Stimulated activated CD4-positive, alpha-beta T cell treated with anti-CD3 and anti-CD28 coated beads, Interleukin-2, amount 100 ng/mL, for 48 hours (primary cell): ENCODE measurements at places on chromosomes 7 and 10.

DNA sequence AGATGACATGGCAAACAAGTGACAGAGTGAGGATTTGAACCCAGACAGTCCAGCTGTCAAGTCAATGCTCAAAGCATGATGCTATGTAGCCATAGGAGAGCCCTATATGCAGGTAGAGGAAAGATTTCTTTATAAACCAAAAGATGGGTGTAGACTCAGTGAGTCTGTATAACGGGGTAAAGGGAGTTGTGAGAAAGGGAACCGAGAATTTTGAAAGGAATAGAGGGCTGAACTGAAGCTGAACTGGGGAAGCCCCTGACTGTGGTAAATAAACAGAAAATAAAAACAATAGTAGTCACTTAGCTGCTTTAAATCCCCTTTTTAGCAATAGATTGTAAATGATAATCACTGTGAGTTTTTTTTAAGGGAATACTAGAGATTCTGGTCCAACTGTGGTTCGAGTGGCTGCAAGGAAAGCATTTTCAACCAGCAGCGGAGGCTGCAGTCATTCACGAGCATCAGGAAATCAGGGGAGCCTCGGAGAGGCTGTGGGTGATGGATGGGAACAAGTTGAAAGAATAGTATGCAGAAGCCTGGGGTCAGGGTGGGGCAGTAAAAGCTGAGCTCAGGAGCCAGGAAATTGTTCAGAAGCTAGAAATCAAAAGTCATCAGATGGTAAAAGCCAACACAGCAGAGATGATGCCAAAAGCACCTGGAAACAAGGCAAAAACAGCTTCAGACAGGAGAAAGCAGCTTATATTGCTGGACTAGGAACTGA, 393.5 kb downstream of the GFRA1 start:
- no peak for DNase-seq

DNA sequence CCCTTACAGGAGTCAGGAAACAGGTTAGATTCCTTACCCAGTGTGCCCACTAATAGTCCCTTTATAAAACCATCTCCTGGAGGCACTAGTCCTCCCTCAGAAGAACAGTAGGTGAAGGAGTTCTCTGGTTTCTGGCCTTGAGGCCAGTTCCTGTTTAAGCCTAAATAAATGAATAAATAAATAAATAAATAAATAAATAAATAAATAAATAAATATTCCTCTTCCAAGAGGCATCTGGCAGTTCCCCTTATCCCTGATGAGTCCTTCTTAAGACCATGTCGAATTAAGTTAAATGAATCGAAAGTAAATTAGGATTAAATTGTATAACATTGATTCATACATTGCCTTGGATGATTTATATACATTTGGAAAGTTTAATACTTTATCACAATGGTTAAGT, 223.3 kb downstream of the PCDH15 start:
- DNase-seq: no peak

DNA sequence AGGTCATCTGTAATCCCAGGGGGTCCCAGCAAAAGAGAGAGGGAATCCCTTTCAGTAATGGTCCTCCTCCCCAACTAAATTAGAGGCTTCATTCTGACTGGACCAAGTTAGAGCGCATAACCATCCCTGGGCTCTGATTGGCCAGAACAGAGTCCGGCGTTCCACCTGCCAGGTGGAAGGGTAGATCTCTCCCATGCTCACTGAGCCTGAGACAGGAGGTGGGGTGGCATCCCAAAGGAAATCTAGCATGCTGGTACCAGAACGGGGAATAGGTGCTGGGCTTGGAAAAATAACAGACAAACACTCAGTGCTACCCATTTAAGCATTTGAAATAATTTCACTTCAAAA, 21.0 kb upstream of the TSPAN33 start:
- no peak for DNase-seq

GRCh38 chr7:94336009-94336408, 58.7 kb upstream of the COL1A2 start:
- no peak for DNase-seq

GRCh38 chr10:55873485-55873884, 487.6 kb downstream of the ZWINT start:
- DNase-seq: no peak

- no peak for DNase-seq
Observed at GRCh38 chr7:24384362-24385030, 100.5 kb downstream of the NPY start.

DNA sequence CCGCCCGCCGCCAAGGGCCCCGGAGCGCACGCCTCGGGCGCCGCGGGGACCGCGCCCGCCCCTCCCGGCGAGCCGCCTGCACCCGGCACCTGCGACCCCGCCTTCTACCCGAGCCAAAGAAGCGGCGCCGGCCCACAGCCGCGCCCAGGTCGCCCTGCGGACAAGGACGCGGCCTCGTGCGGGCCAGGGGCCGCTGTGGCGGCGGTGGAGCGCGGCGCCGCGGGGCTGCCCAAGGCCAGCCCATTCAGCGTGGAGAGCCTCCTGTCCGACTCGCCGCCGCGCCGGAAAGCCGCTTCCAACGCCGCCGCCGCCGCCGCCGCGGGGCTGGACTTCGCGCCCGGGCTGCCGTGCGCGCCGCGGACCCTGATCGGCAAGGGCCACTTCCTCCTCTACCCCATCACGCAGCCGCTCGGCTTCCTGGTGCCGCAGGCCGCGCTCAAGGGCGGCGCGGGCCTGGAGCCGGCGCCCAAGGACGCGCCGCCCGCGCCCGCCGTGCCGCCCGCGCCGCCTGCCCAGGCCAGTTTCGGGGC, 3.5 kb downstream of the UNCX start:
- no peak for DNase-seq

DNA sequence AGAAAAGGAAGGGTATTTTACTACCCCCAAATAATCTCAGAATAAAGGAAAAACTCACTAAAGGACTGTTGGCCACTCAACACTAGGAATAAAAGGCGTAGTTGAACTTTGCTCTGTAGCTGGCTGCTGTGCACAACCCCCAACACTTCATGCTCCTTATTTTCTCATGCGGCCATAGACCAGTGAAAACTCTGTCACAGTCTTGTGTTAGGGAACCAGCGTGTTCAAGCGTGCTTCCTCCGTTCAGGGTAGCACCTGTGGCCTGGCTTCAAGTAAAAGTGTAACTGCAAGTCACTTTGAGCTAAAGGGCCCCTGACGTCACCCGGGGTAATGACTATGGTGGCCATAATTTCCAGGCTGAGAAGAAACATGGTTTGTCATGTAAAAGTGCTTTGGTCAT, 27.0 kb downstream of the BLNK start:
- DNase-seq: no peak

DNA sequence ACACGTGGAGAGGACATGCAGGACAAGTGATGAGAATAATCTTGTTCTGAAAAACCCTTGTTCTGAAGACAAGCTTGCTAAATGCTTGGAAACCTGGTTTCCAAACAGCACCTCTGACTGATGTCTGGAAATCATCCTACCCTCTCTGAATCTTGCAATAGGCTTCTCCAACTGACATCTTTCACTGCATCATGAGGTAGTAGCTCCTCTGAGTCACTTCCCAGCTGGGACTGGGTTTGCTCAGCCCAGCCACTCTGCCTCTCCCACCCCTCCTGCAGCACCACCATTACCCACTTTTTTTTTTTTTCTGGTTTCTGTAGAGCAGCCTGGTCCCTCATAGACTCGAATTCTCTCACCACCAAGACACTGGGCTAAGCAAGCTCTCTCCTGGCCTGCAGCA, 919.8 kb downstream of the GRID1 start:
- no peak for DNase-seq

- DNase-seq: no peak
Observed at GRCh38 chr10:19772972-19773371, 43.3 kb upstream of the PLXDC2 start.

DNA sequence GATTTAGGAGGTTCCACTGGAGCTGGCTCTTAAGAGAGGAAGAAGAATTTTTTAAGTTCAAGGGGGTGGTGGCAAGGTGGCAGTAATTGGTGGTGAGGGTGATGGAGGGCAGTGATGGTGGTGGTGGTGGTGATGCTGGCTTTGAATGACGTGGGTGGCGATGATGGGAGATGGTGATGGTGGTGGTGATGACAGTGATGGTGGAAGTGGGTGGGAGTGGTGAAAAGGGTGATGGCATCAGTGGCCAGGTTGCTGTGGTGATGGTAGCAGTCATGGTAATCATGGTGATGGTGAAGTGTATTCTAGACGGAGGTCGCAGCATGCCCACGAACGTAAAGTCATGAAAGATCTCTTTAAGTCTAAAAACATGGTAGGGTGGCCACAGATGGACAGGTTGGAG, 197.3 kb downstream of the PTEN start:
- DNase-seq: no peak

DNA sequence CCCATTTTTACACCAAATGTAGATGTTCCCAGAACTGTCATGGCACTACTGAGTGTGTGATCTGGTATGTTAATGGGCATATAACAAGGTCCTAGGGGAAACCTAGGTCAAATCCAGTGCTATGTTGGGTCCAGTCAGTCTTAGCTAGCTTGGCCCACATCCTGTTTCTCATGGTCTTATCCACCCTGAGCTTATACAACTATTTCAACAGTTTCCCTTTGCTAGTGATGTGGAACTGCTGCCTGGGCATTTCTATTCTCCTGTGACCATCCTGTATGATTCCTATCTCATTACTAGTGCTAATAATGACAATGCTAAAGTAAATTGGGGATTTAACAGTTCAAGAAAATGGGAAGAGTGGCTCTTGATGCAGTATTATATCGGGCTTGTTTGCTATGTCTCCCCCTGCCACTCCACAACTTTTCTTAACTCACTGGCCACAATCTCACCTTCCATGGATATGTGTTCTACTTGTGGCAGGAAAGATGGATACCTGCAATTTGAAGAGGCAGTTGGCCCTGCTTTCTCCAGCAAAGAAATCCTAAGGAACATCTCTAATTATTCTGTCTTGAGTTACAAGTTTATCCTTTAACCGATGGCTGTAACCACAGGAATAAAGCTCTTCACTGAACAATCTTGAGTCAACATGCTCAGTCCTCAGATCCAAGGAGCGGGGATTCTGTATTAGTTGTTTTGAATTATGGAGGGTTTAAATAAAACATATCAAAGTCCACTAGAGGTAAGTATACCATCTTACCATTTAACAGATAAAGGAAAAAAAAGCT, 707.8 kb downstream of the XPNPEP1 start:
- DNase-seq: no peak

DNA sequence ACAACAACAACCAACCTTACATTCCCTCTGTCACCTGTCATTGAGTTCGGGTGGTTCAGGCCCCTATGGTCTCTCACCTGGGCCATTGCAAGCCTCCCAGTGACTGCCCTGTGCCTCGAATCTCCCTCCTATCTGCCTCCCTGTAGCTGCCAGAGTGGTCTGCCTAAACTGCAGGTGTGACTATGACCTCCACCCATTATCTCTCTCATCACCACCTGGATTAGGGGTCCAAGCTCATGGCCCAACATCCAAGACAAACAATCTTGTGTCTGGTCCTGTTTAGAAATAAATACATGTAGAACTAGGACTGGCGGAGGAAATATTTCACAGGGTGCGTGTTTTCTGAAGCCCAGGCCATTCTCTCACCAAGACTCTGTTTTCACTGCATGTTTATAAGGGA, 146.6 kb downstream of the HERPUD2 start:
- DNase-seq: no peak

- no peak for DNase-seq
Observed at GRCh38 chr7:1678571-1679325, 8.7 kb downstream of the ELFN1 start.

- no peak for DNase-seq
Observed at GRCh38 chr7:128302139-128302538, 41.6 kb downstream of the RBM28 start.

DNA sequence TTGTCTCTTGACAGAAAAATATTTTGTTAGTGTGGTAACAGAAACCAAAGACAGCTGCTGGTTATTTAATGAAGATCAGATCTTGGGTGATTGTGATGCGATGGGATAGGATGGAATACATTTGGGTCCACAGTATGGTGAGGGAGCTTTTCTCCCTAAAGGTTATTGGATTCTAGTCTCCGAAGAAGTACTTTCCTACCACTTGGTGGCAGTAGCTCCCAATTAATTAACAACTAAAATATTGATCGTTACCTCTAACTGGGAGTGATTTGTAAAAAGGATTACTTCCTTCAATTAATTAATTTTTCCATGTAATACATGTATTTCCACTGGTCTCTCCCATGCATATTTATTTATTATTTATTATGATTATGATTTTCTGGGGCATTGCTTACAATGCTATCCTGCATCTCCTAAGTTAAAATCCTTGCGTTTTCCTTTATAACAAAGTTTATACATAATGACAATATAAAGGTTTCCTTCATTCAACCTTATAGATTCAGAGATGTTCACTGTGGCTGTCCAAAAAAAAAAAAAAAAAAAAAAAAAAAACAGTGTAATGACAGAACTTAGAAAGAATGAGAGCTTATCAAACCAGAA, 25.6 kb downstream of the TMEM196 start:
- DNase-seq: no peak

DNA sequence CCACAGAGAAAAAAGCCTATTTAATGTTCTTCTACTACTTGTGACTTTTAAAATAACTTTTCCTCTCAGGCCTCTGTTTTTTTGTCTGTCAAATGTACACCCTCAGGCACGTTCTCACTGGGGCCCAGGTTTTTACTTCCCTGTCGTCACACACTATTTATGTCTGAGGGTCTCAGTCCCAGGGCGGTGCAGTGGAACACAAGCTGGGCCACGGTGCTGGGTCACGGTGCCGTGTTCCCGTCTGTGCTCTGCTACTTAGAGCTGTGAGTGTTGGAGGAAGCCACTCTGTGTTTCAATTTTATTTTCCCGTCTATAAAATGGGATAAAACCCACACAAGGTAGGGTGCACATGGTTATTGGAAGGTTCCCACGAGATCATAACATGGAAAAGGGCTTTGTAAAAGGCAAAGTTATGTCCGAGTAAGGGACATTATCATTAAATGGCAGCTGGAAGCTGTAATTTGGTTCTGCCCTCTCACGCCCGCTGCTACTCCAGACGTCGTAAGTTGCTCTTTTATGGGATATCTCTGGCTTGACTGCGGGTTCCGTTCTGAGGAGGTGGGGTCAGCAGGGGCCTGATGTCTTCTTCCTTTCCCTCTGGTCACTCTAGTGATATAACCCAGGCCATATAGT, 25.2 kb downstream of the ZNF775 start:
- DNase-seq: no peak

DNA sequence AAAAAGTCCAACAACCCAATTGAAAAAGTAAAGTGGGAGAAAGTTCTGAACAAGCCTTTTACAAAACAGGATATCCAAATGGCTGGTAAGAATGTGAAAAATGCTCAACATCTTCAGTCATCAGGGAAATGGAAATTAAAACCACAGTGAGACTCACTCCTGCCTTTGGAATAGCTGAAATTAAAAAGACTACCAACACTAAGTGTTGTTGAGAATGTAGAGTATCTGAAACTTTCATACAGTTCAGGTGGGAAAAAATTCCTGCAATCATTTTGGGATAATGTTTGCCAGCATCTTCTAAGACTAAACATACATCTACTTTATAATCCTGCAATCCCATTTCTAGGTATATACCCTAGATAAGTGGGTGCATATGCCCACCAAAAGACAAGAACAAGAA, 395.1 kb downstream of the GRID1 start:
- DNase-seq: no peak
